ENCODE measurements at places on chromosomes 2 and 18.

- DNase-seq = no peak
Measured at GRCh38 chr2:133025004-133025403, 355.0 kb upstream of the LYPD1 start.

DNA sequence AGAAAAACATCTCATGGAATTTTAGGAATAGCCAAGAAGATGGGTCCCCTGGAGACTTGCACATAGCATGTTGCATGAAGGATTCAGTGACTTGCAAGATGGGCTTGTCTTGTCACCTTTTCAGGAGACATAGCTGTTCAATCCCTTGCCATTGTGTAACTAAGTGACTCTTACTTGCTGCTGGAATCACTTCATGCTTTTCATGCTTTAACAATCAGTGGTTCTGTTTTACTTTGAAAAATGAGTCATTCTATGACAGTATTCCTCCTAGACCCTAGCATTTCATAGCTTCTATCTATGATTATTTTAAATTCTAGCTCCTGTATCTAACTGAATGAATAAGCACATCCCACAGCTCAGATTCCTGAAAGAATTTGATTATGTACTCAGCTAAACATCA is 2.8 kb downstream of the KYNU start:
- DNase-seq = peak; percentile 57

DNA sequence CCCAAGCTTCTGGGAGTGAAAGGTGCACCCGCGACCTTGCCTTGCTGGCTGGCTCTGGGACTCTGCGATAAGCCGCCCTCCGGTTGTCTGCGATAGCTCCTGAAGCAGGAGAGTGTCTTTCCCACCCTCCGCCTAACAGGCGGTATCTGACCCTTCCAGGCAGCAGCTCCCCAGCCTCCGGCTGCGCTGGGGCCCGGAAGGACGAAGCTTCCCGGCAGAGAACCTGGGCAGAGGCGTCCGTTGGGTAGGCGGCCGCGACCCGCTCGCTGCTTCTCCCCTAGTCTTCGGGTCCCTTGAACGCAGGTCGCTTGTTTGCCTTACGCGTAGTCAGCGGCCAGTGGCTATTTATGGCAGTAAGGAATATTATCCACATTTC is 446 bp upstream of the RHBDD1 start:
- no peak for DNase-seq

GRCh38 chr2:27805180-27805579 is 33.7 kb downstream of the MRPL33 start:
- DNase-seq = no peak

- no peak for DNase-seq
Measured at GRCh38 chr2:106868275-106868674, 17.7 kb downstream of the ST6GAL2 start.

GRCh38 chr2:133884739-133885381 is 316.6 kb upstream of the NCKAP5 start:
- DNase-seq = no peak

DNA sequence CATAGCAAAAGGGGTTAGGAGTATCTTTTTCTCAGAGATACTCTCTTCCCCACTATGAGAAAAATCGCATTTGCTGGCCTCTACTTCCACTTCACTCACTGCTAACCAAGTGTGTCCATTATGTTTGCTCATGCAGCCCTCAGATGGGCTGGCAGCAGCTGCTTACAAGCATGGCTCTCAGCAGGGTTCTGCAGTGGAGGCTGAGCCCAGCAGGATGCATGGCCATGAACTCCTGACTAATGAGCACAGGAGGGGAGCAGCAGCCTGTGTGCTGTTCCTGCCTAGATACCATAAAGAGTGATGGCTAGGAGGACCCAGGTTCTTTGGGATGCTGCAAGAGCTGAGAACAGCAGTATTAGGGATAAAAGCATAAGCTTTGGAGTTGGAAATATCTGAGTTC is 316.9 kb upstream of the THSD7B start:
- no peak for DNase-seq

DNA sequence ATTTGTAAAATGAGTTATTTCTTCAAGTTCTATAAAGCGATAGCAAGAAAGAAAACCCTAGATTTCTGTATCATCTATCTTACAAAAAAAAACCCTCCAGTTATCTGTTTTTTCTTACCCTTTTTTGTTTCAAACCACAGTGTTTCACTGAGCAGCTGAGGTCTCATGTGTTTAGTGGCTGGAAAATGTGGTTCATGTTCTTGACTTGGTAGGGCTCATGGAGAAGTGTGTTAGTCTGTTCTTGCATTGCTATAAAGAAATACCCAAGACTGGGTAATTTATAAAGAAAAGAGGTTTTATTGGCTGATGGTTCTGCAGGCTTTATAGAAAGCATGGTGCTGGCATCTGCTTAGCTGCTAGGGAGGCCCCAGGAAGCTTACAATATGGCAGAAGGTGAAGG is 147.3 kb upstream of the NABP1 start:
- DNase-seq = no peak
